Mesendoderm (in vitro differentiated cells): ENCODE measurements at places on chromosomes 4 and X.

GRCh38 chr4:168623484-168623883 lies 126.6 kb downstream of the PALLD start:
- DNase-seq, result no peak

GRCh38 chrX:5971300-5971699 lies 257.4 kb downstream of the NLGN4X start:
- DNase-seq, result no peak

- no peak for DNase-seq
Measured at GRCh38 chrX:9903146-9903545, 64.0 kb upstream of the CLDN34 start.

GRCh38 chrX:75273483-75273882 lies 402 bp upstream of the UPRT start:
- DNase-seq, result peak; percentile 8

GRCh38 chr4:141497627-141498026 lies 138.8 kb upstream of the IL15 start:
- DNase-seq, result no peak
